ENCODE measurements at places on chromosomes 16 and 17.

GRCh38 chr17:7352910-7353635 is 1.1 kb downstream of the KCTD11 start:
- DNase-seq = no peak

GRCh38 chr16:70694868-70695218 is 9.0 kb upstream of the MTSS2 start:
- no peak for DNase-seq

DNA sequence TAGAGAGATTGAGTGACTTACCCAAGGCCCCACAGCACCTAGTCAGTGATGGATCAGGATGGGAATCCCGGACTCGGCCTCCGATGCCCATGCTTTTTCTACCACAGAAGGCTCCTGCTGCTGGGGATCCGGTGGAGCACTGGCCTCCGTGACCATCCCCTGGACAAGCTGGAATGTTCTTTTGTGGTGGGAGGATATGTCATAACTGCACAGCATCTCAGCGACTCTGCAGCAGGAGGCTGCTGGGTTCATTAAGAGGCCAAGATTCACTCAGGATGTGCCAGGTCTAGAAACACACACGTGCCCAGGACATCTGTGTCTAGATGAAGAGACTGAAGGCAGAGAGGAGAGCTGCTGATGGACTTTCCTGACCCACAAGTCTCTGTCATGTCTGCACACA is 34.7 kb upstream of the NGFR start:
- no peak for DNase-seq

DNA sequence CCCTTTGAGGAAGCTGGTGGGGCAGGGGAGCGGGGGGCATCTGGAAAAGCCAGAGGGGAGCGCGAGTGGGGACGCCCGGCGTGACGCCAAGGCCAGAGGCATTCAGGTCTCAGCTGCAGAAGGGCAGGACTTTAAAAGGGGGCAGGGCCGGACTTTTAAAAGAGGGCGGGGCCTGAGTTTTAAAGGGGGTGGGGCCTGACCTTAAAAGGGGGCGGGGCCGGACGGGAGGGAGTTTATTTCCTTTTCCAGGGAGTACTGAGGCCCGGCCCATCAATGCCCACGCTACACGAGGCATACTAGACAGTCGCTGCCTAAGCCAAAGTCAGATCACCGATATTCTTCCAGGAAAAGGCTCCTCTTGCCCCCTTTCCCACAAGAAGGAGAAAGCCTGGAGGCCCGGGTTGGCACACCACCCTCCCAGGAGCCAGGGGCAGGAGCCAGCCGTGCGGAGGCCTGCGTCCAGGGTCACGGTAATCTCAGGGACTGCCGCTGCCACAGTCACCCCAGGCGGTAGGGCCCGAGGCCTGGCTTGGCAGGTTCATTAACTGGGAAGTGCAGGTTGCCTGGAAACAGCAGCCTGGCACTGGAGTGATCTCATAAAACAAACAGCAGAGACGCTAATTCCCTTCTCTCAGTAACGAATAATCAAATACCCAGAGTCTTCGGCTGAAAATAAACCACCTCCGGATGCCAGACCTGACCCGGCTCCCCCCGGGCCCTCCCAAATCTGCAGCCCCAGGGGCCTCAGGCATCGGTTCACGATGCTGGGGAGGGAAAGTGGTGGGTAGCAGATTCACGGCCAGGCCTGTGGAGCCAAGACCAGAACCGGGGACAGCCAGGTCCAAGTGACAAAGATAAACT is 90.7 kb downstream of the TIMM22 start:
- DNase-seq = no peak

GRCh38 chr17:50944054-50944901 is 78.1 kb upstream of the TOB1 start:
- DNase-seq = peak; percentile 57

DNA sequence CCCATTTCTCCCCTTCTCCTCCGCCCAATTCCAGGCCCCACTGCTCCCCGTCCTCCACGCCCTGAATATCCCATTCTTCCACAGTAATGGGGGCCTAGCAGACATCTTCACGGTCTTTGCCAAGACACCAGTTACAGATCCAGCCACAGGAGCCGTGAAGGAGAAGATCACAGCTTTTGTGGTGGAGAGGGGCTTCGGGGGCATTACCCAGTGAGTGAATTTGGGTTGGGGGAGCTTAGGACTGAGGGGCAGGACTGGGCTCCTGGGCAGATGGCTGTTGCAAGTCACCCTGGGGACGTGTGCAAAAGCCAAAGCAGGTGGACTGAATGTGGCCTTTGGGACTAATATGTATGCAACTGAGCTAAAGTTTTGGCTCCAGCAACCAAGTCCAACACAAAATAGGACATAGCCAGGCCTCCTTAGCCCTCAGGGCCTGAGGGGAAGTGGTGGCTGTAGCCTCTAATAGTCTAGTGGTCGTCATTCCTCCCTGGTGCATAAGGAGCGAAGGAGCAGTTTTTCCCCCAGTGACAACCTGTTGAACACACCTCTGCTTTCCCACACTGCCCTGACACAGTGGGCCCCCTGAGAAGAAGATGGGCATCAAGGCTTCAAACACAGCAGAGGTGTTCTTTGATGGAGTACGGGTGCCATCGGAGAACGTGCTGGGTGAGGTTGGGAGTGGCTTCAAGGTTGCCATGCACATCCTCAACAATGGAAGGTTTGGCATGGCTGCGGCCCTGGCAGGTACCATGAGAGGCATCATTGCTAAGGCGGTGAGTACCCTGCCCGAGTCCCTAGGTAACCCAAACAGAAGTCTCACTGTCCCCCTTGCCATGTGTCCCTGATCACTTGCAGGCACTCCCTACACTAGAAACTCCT is 2.6 kb downstream of the ACADVL start:
- no peak for DNase-seq

DNA sequence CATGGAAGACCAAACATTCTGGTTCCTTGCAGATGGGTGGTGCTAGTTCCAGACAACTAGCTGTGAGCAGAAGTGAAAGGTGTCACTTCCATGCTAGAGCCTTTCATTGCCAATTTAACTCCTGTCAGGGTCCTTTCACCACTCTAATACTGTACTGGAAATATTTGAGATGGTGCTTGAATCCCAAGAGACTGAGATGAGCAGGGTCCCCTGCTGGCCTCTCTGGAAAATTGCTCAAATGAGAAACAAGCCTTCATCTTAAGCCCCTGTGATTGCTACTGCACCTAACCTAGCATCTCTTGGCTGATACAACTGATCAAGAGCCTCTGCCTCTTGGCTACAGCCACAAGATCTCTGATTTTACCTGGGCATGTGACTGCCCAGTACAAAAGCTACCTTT is 7.4 kb upstream of the VAC14 start:
- DNase-seq = no peak

GRCh38 chr16:49528866-49529288 is 155.3 kb downstream of the C16orf78 start:
- DNase-seq = no peak

DNA sequence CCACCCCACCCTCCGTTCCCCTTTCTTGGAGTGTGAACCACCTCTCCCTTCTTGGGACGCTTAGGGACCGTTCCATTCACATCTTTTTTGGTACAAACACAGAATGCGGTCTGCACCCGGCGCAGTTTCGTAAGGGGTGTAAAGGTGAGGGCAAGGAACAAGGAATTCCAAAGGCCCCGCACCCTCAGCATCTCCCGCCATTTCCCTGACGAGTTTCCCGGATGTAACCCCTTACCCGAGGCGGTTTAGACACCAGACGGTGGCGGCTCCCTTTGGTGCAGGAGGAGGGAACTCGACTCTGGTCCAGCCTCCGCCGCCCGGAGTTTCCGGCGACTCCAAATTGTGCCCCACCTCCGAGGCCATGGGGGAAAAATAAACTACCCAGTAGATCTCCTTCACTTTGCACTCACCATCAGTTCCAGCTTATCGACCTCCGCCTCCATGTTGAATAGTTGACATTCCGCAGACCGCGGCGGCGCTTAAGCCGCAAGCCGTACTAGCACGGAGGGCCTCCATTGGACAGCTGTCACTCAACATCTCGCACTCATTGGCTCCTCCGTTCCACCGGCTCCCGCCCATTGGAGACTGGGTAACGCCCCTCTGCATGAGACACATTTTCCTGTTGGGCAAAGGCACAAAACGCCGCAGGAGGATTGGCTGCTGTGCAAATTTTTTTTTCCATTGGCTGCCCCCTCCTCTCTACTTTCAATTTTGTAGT is at the start of gene SKA2:
TSS of gene SKA2 (minus strand) at position 466 of the 718 bp plus-strand sequence. CDS start at position 443, 23 bp downstream.
- peak; percentile 94 for DNase-seq

GRCh38 chr17:52143542-52143941 is 15.0 kb downstream of the CA10 start:
- DNase-seq = no peak

GRCh38 chr17:68640242-68640989 is 39.2 kb upstream of the FAM20A start:
- no peak for DNase-seq

DNA sequence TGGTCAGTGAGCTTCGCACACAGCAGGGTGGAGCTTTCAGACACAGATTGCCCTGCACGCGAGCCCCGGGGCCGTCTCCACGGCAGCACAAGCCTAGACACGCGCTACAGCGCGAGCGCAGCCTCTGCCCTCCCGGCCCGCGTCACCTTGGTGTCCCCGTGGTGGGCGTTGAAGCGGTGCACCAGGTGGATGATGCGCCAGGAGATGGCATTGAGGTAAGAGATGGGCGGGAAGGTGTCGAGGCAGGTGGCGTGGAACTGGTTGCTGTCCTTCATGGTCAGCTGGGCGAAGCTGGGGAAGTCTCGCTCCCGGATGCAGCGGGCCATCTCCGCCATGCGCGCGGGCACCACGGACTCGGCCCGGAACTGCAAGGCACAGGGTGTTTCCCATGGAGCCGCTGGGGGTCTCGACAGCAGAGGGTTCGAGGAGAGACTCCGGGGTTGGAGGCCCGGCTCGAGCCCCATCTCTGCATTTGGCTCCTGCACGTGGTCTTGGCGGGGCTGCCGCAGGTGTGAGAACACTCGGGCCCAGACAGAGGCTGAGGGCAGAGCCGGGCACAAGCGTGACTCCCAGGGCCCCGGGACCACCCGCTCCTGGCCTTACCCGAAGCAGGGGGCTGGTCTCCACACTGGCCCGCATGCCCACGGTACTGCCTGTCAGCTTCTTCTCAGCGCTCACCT is 4.3 kb upstream of the CYBA start:
- DNase-seq = no peak
